Neural progenitor cell (in vitro differentiated cells): ENCODE measurements at places on chromosomes 2 and 18.
A peak's percentile ranks its signal among the peaks of the same experiment; 100 is the strongest.

GRCh38 chr2:237060534-237061312 is 25.0 kb upstream of the COPS8 start:
- H3K27ac ChIP-seq, result no peak overlapping the region
- peak; percentile 82 for DNase-seq
- H3K36me3 ChIP-seq, result no peaks in the 10 kb centered on the region
- H3K27me3 ChIP-seq, result no peaks in the 10 kb centered on the region
- H3K4me1 ChIP-seq, result peaks cover 19% of the 10 kb centered on the region
- no peak overlapping the region for H3K4me3 ChIP-seq

DNA sequence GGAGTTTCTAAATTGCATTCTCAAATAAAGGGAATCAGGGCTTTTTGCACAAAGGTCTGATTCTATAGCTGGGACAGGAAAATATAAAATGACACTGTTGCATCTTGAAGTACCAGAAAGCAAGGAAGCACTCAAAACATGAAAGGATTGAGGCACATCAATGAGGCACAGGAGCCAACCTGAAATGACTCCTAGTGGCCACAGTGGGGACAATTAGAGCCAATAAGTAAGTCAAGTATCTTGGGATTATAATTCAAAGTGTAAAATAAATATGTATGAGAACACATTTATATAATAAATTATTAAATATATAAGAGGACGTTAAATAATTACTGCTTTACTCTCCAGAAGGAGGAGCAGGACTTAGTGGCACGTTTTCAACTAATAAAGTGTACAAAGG is 1259.5 kb upstream of the CDH2 start:
- DNase-seq, result no peak
- no peaks in the 10 kb centered on the region for H3K36me3 ChIP-seq
- no peaks in the 10 kb centered on the region for H3K4me1 ChIP-seq
- H3K4me3 ChIP-seq, result no peak overlapping the region
- no peaks in the 10 kb centered on the region for H3K27me3 ChIP-seq
- H3K27ac ChIP-seq, result no peak overlapping the region

- no peak overlapping the region for H3K27ac ChIP-seq
- no peaks in the 10 kb centered on the region for H3K27me3 ChIP-seq
- H3K4me3 ChIP-seq, result no peak overlapping the region
- H3K36me3 ChIP-seq, result no peaks in the 10 kb centered on the region
Observed at GRCh38 chr2:142425551-142425950, 294.7 kb upstream of the LRP1B start.

DNA sequence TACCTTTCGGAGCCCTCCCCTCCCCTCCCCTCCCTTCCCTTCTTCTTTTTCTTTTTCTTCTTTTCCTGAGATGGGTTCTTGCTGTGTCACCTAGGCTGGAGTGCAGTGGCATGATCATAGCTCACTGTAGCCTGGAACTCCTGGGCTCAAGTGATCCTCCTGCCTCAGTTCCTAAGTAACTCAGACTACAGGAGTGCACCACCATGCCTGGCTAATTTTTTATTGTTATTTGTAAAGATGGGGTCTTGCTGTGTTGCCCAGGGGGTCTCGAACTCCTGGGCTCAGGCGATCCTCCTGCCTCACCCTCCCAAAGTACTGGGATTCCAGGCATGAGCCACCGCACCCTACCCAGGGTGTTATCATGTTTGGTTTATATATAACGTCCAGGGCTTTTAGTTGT is 66.7 kb downstream of the ASB1 start:
- H3K4me1 ChIP-seq, result peaks cover 19% of the 10 kb centered on the region
- DNase-seq, result no peak
- no peak overlapping the region for H3K27ac ChIP-seq
- no peaks in the 10 kb centered on the region for H3K36me3 ChIP-seq
- H3K27me3 ChIP-seq, result no peaks in the 10 kb centered on the region
- no peak overlapping the region for H3K4me3 ChIP-seq

GRCh38 chr2:232611559-232612218 is 21.7 kb upstream of the EFHD1 start:
- H3K4me1 ChIP-seq, result no peaks in the 10 kb centered on the region
- H3K4me3 ChIP-seq, result no peak overlapping the region
- H3K36me3 ChIP-seq, result no peaks in the 10 kb centered on the region
- H3K27me3 ChIP-seq, result peaks cover 5% of the 10 kb centered on the region
- DNase-seq, result peak; percentile 66
- no peak overlapping the region for H3K27ac ChIP-seq
